ENCODE measurements at places on chromosomes 1 and 21. TPM values are rescaled to one million over a fixed set of nuclear protein-coding genes. Genes with fewer than 3 reads are reported as not detected.

DNA sequence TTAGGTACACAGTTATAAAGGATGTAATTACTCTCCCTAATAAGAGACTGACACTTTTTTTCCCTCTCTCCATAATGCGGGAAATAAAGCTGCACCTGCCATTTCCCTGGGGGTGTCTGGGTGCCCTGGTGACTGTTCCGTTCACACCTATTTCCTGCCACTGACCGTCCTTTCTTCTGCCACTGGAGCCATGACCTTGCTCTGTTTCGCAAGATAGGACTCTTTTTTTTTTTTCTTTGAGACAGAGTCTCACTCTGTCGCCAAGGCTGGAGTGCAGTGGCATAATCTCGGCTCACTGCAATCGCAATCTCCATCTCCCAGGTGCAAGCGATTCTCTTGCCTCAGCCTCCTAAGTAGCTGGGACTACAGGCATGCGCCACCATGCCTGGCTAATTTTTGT, 66.1 kb upstream of the SERBP1 start:
- DNase-seq, result no peak

GRCh38 chr1:55196433-55197035, 18.6 kb downstream of the USP24 start:
- no peak for DNase-seq

GRCh38 chr1:11957897-11958296, 22.3 kb upstream of the MFN2 start:
- no peak for DNase-seq

GRCh38 chr1:36387141-36387949, 1.6 kb upstream of the STK40 start:
- no peak for DNase-seq

DNA sequence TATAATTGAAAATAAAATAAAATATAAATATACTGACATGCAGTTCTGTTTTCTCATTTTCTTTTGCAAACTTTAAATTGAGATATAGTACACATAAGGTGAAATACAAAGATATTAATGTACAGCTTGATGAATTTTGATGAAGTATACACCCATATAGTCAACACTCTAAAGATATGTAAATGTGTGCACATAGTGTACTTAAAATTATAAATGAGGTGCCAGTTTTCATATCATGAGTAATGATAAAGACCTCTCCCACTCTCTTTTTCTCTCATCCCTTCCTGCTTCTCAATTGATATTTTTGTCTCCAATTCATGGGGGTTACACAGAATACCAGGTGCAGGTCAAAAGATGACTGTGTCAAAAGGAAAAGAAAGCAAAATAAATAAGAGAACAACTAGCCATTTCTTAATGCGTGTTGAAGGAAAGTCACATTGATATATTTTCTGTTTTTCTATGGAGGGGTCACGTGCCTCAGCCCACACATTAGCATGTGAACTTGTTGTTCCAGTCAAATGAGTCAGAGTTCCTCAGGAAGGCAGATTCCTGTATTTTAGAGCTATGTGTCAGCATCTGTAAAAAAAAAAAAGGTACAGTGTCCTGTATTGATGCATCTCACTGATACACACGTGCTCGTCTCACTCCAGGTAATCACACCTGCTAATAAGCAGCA, 64.3 kb upstream of the HOOK1 start:
- DNase-seq, result no peak

GRCh38 chr21:22145545-22145944, 1147.3 kb downstream of the NCAM2 start:
- no peak for DNase-seq

- no peak for DNase-seq
These were observed 39.2 kb upstream of the GRIK1 start for GRCh38 chr21:29979043-29979442.

DNA sequence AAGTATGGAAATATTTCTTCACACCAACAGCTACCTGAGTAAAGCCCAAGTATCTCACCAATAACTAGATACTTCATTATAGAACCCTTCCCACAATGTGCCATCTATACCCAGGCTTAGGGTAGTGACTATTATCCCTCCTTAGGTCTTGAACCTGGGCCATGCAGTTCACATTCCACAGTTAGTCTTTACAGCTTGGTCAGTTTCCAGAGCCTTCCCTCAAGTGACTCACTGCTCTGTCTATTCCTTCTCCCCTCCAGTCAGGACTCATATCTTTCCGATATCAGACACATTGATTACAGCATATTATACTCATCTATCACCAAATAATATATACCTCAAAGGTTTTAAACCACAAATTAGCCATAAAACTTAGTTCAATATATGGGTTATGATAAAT, 23.6 kb downstream of the VAMP4 start:
- DNase-seq, result no peak

GRCh38 chr1:178031856-178032320, 62.0 kb upstream of the RASAL2 start:
- DNase-seq, result peak; percentile 88

- DNase-seq, result peak; percentile 39
These were observed 556 bp downstream of the WDR77 start for GRCh38 chr1:111448482-111448917.

DNA sequence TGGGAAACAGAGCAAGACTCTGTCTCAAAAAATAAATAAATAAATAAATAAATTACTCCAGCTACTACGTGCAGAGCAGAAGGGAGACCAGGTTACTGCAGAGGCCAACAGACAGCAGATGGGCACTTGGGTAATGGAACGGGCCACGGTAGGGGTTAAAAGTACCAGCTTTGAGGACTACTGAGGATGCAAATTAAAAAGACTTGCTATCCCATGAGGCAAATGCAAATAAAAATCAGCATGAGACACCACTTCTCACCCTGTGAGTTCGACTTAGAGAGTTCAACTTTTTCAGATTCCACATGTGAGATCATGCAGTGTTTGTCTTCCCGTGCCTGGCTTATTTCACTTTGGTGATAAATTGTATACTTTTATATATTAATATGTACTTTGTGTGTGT, 6.6 kb downstream of the SLC2A5 start:
- no peak for DNase-seq

DNA sequence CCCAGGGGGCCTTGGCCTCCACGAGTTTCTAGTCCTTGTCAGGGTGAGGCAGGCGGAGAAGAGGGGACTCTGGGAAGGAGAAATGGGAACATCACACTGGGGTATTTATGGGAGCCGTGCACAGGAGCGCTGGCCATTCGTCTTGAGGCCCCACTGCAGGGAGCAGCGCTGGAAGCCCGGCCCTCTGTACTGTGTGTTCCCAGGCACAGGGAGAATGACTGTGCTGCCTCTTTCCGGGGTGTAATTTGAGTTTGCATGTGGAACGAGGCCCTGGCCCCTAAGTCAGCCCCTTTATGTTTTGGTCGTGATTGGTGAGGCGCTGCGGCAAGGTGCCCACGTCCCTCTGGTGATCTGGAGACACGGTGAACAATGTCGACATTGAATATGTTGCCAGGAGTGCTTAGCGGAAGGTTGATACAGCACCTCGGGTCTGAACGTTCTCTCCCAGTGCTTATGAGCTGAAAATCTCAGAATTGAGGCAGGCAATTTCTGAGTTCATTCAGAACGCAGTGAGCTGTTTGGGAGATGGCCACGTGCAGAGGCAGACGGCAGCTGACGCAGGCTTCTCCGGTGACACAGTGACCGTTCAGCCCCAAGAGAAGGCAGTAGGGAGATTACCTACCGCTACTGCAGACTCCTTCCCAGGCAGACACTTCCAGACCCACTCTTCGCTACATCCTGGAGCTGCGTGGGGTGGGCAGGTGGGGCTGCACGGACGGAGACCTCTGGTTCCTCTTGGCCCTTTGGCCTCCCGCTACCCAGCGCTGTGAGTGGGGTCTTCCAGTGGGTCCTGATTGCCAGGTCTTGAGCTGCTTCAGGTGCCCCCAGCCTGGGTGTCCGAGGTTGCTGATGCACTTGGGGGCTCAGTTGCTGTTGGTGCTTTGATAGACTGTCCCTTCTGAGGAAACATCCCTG, 265.8 kb downstream of the CAMTA1 start:
- no peak for DNase-seq

DNA sequence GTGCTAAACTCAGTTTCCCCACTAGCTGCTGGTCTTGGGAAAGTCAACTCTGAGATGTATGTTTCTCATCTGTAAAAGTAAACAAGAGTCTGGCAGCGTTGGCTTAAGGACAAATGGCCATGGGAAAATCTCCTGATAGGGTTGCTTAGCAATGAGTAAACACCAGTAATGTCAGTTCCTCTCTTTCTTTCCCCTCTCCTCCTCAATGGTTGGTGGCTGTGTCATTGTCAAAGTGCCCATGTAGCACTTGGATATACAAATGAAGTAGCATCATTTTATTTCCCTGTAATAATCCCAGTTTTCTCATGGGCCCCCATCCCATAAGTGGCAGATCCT, 2.2 kb upstream of the FYB2 start:
- peak; percentile 16 for DNase-seq

GRCh38 chr21:14838400-14838799, 226.4 kb downstream of the NRIP1 start:
- no peak for DNase-seq

GRCh38 chr1:111696330-111696729, 42.9 kb downstream of the INKA2 start:
- no peak for DNase-seq

- no peak for DNase-seq
These were observed 37.2 kb upstream of the TNFRSF1B start for GRCh38 chr1:12129624-12130023.

- DNase-seq, result no peak
These were observed 13.5 kb upstream of the TNFRSF8 start for GRCh38 chr1:12049616-12050015.

GRCh38 chr1:30524840-30525617, 198.4 kb downstream of the MATN1 start:
- DNase-seq, result no peak

GRCh38 chr1:7376676-7377075, 394.4 kb upstream of the VAMP3 start:
- no peak for DNase-seq

GRCh38 chr1:25651824-25652741, 35.5 kb downstream of the MAN1C1 start:
- DNase-seq, result no peak

- peak; percentile 60 for DNase-seq
These were observed 5.0 kb upstream of the ADAMTS1 start for GRCh38 chr21:26850116-26850643.

GRCh38 chr1:210262167-210262896, 29.7 kb downstream of the SERTAD4 start:
- DNase-seq, result no peak

- DNase-seq, result no peak
These were observed 249.4 kb downstream of the DYRK1A start for GRCh38 chr21:37615962-37616361.

DNA sequence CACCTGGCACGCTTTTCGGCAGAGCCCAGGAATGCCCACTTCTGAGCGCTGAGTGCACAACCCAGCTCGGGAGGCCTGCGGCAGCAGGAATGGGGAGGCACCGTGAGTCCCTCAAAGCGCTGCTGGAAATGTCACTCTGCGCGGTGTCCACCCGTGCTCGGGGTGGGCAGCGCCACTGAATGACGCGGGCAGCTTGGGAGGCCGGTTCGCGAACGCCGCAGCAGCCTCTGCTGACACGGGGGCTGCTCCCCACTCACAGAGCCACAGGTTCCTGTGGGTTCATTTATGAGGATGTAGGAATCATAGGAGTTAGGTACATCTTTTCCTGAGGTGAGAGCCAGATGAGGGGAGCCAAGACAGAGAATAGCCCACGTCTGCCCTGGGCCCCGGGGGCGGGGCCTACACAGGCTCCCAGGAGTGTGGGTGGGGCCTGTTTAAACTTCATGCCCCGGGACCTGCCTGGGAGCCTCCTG, 146.7 kb upstream of the COL6A1 start:
- no peak for DNase-seq

- no peak for DNase-seq
These were observed 25.6 kb downstream of the XCL2 start for GRCh38 chr1:168518201-168518689.

ERO1B gene
- not detected for total RNA-seq

NID1 gene
- not detected for total RNA-seq

C1orf94 gene
- not detected for total RNA-seq

ETV3L gene
- not detected for total RNA-seq

SIPA1L2 gene
- 5.1 TPM for total RNA-seq

GOLT1A gene
- total RNA-seq, result 28.7 TPM

SDCCAG8 gene
- total RNA-seq, result 9.7 TPM

OLIG1 gene
- total RNA-seq, result not detected

OR2M2 gene
- total RNA-seq, result not detected

MYOM3 gene
- total RNA-seq, result 20.7 TPM

VPS45 gene
- total RNA-seq, result 8.7 TPM

STMN1 gene
- total RNA-seq, result 80.1 TPM

GBP7 gene
- total RNA-seq, result not detected

S100PBP gene
- 7.9 TPM for total RNA-seq

LCE6A gene
- not detected for total RNA-seq

MRPL20 gene
- 276 TPM for total RNA-seq

EMC1 gene
- 48.6 TPM for total RNA-seq

ZNF326 gene
- total RNA-seq, result 4.4 TPM
